ENCODE measurements at places on chromosomes 6 and 20. TPM values are rescaled to one million over a fixed set of nuclear protein-coding genes. Genes with fewer than 3 reads are reported as not detected.

DNA sequence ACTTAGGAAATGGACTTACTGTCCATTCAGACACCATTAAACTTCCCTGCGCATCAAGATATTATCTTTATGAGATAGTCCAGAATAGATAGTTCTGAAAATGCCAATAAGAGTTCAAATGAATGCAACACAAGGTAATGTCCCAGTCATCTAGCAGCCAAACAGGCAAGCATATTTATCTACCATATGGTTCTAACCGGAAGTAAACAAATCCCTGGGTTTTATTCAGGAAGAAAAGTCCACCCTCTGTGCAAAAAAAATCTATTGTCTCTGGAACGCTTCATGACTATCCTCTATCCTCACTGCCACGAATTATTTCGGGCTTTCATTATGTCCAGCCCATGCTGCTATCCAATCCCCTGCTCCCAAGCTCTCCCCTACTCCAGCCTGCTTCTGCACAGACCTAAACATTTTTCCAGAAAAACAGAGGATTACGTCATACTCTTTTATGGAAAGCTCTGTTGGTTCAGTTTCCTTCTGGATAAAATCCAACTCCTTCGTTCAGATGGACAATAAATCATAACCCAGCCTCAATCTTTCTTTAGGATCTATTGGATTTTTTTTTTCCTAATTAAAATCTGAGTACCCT, 11.4 kb downstream of the PPIL6 start:
- no peak for DNase-seq

DNA sequence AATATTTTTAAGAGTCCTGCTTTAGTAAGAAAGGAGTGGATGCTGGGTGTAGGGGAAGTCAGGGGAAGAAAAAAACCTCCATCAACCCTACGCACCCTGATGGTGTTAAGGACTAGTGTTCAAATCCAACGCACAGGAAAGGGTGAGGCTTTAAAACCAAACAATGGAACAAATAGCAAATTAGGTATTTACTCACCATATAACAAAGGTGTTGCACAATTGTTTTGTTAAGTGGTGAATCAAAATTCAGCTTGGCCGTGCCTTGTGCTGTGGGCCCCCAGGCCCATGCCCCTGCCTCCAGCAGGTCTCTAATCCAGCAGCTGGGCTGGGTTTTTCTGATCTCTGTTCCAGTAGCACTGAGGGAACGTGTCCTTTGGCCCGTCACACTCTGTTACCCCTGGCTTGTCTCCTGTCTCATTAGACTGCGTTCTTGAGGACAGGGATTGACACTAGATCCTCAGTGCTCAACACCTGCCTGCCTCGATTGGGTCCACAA, 11.8 kb downstream of the FAM83D start:
- no peak for DNase-seq

DNA sequence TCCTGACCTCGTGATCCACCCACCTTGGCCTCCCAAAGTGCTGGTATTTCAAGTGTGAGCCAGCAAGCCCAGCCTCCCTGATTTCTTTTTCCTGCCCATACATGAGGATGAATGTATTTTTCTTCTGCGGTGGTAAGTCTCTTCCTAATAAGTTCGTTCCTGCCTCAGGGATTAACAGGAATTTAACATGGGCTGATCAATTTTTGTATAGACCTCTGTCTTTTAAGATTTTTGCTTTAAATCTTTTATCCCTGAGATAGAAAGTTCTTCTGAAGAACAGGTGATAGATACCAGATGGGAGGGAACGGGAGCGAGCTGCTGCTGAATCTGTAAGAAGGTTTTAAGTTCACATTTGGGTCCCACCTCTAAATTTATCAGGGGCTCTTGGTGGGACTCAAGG, 7.0 kb upstream of the ZNFX1 start:
- no peak for DNase-seq

DNA sequence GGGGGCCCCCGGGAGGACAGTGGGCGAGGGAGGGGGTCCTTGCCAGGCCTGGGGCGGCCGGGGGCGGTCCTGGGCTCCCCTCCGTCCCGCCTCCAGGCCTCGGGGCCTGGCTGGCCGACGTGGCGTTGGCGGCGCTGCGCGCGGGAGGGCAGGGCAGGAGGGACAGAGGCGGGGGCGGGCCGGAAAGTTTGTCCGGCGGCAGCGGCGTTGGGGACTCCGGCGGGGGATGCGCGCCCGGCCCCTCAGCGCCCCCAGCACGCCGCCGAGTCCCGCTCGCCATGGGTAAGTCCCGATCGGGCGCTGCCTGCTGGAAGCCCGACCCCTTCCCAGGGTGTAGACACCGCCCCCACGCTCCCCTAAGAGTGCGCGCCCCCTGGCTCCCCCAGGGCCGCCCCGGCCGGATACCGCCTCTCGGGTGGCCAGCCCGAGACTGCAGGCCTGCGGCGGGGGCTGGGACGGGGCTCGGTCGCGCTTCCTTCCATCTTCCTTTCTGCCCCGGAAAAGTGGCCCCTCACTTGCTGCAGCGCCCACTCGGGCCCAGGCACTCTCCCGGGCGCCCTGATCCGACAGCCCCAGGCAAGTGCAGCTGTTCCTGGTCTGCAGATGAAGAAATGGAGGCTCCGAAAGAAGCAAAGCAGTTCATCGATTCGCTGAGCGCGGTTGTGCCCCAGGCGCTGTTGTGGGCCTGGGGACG, at the start of gene SLC2A10:
SLC2A10 (plus strand) TSS at position 191 of the 694 bp plus-strand sequence; CDS start at position 279, 88 bp downstream.
- peak; percentile 85 for DNase-seq

- DNase-seq = no peak
These were observed 175.4 kb upstream of the PRND start for GRCh38 chr20:4546342-4546741.

DNA sequence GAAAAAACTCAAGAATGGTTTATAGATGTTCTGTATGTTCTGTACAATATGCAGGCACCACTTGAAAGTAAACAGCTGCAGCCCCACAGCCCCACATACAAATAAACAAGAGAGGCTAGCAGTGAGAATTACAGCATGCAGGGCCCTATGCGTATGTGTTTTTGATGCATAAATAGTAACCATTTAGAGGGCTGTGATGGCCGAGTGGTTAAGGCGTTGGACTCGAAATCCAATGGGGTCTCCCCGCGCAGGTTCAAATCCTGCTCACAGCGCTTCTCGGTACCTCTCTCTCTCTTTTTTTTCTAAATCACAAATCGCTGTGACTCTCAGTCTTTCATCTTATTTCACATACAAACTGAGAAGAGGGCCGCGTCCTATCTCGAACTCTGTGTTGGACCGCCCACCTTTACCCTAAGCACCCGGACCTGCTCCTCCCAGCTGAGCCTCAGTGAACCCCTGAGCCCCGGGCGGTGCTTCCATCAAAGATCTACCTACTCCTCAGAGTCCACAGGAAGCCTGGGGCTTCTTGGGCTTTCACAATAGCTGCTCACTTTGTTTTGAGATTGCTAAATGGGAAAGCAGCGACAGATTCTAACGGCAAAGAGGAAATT, 37.7 kb upstream of the PRSS16 start:
- no peak for DNase-seq

DNA sequence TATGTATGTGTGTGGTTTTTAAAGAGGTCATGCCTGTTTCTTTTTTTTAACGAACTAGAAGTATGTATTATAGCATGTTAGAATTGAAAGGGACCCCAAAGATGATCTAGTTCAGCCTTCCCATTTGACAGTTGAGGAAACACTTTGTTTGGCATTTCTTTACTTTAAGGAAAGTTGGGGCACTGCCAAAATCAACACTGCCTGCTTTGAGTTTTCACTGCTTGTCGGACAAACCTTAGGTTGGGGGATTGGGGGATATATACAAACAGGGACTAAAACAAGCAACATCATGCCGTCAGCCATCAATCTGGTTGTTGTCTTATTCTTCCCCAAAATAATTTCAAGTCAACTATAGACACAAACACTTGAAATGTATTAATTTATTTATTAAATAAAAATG, 14.1 kb upstream of the CALHM6 start:
- DNase-seq = no peak

- no peak for DNase-seq
These were observed 25.6 kb downstream of the DHX35 start for GRCh38 chr20:38987777-38988176.

- DNase-seq = no peak
These were observed 384.4 kb upstream of the IRAK1BP1 start for GRCh38 chr6:78482801-78483552.

Gene EGFL8
- total RNA-seq = 312 TPM

Gene PDE10A
- 14.1 TPM for total RNA-seq

Gene KIF25
- total RNA-seq = 1.6 TPM

Gene PREX1
- 33.9 TPM for total RNA-seq

Gene PTK7
- total RNA-seq = 11.0 TPM
